ENCODE measurements at places on chromosomes 5 and 9.

- DNase-seq = no peak
Measured at GRCh38 chr5:124289130-124289529, 457.3 kb downstream of the ZNF608 start.

DNA sequence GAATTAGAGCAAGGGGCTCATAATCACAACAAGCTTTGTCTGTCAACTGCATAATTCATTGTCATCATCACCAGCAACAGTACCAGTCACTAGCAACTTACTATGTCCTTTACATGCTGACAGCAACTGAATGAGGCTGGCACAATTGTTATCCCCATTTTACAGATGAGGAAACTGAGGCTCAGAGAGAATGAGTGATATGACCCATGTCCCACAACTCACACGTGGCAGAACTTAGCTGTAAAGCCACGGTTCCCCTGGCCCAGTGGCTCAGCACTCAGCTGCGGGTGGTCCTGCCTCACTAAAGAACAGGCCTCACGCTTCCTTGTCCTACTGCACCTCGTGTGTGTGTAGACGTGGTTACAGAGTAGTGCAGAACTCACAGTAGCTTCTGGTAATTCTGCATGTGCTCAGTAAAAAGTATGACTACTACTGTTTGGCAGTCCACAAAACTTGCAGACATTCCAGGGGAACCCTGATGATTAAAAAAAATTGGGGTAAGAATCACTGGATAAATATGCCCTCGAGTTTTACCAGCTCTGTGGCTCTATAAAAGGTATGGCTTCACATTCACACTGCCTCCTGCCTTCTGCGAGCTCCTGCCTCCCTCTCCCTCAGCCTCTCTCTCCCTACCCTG, 30.2 kb downstream of the AFAP1L1 start:
- no peak for DNase-seq

GRCh38 chr5:38023799-38024198, 184.0 kb upstream of the GDNF start:
- no peak for DNase-seq

- no peak for DNase-seq
Measured at GRCh38 chr9:113614843-113615648, 151.5 kb downstream of the RGS3 start.

- no peak for DNase-seq
Measured at GRCh38 chr5:8714861-8715260, 831.0 kb downstream of the SEMA5A start.

GRCh38 chr5:124060413-124061067, 548.6 kb downstream of the CSNK1G3 start:
- no peak for DNase-seq

DNA sequence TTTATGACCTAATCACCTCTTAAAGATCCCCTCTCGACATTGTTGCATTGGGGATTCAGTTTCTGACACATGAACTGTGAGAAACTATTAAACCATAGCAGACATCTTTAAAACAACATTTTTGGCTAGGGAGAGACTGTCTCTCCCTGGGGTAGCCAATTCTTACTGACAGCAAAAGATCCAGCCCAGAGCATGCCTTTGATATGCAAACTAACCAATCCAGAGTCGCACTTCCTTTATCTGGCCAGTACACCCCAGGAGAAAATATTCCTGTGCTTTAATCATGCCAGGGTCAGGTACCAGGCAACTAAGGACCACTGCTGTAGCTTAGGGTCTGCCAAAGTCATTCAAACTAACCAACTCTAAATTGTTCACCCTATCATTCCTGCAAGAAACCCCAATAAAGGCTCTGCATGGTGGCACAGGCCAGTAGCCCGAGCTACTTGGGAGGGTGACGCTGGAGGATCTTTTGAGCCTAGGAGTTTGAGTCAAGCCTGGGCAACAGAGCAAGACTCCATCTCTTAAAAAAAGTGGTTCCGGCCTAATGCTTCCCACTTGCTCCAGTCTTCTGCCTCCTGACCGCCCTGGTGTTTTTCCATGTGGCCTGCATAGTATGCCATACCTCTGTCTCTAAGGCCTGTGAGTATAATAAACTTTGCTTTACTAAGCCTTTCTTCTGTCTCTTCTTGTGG, 62.3 kb upstream of the DAPK1 start:
- no peak for DNase-seq

DNA sequence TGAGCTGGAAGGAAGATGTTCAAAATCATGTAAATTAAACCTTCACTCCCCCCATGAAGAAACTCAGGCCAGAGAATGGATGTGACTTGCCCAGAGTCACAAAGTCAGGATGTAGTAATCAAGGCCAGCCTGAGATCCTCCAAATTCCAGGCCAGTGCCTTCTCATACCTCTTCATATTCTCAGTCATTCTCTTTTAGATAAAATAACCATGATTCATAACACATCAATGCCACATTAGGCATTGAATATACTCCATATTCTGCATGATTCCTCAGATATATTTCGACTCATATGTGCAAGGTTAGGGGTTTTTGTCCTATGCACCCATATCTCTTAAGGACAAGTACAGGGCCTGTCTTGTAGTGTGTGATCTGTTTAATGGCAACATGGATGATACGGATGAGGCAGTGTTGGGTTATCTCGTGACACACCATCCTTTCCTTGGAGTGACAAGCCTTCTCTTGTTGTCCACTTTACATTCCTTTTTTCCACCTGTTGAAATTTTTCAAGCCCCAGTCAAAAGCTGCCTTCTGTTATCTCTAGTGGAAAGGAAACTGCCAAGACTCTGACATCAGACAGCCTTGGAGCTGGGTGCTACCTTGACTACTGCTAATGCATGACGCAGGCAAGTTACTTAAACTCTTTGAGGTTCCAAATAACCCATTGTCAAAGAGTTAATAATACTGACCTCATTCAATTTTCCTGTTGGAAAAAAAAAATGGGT, 227.5 kb upstream of the NR4A3 start:
- no peak for DNase-seq

GRCh38 chr9:87115785-87116184, 168.5 kb upstream of the GAS1 start:
- no peak for DNase-seq

DNA sequence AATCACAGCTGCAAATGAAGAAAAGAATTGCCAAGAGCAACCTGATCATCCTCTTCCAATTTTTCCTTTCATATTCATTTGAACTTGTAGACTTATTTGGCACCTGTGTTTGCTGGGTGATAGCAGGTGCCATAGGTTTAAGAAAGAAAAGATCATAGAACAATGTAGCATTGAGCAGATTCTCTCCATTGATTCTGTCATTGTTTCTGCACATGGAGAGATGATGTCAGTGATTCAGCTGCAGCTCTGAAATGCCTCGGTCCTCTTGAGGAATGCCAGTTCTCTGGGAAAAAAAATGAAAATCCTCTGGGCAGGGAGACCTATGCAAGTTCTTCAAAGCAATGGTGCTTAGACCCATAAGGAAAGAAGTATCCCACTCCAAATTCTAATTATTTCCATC, 418.1 kb upstream of the KLF4 start:
- DNase-seq = no peak

DNA sequence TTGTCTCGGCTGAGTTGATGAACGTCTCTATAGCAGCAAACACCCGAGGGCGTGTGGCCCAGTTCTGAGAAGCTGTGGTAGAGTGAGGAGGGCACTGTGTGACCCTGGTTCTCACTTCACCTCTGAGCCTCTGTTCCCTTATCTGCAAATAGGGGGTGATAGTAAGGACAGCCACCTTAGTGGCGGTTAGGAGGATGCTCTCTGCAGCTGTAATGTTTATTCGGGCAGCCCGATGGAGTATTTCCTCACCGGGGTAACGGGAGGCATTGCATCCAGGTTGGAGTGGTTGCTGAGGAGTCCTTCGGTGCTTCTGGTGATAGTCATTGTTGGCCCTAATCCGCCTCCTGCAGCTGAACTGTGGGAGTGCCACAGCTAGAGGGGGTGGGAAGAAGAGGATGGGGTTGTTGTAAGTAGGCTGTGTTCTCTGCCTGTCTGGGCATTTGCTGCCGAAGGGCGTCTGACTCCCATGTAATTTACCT, 13.9 kb downstream of the PRRC2B start:
- no peak for DNase-seq

GRCh38 chr5:170439223-170439943, 50.2 kb upstream of the KCNMB1 start:
- DNase-seq = no peak

GRCh38 chr9:69951411-69951810, 92.2 kb upstream of the MAMDC2 start:
- no peak for DNase-seq

- no peak for DNase-seq
Measured at GRCh38 chr9:129166623-129167557, 11.2 kb downstream of the IER5L start.

DNA sequence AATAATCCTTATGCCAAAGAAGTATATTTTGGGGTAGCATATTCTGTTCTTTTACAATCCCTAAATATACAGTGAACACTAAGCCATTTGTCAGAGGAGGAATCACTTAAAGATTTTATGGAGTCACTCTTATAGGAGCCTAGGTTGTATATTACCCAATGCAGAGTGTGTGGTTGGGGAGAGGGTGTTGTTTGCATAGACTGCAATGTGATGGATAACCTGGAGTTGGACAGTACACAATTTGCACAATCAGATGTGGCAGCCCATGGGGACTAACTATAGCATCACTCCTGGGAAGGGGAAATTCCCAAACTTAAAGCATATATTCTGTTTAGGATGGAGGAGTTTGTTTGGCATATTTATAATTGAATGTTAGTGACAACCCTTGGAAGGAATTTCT, 9.6 kb upstream of the NDFIP1 start:
- no peak for DNase-seq

DNA sequence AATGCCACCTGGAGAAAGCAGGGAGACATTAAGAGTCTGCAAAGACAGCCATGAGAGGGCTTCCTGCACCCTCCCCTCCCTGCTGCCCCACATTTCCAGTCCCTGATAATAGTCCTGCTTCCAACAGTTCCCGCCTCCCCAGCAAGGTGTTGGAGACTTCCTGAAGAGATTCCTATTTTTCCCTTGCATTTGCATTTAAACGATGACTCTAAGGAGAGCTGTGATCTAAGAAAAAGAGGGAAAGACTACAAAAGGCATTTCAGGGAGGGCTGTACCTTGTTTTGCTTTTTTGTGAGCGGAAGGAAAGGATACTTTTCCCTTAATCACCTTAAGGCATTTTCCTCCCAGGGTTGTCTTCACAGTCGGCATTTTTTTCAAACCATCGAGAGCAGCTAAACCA, 62.1 kb downstream of the GAS1 start:
- no peak for DNase-seq

GRCh38 chr9:72718503-72718902, 197.1 kb downstream of the TMC1 start:
- no peak for DNase-seq

GRCh38 chr9:111035543-111036428, 2.5 kb downstream of the LPAR1 start:
- DNase-seq = no peak

DNA sequence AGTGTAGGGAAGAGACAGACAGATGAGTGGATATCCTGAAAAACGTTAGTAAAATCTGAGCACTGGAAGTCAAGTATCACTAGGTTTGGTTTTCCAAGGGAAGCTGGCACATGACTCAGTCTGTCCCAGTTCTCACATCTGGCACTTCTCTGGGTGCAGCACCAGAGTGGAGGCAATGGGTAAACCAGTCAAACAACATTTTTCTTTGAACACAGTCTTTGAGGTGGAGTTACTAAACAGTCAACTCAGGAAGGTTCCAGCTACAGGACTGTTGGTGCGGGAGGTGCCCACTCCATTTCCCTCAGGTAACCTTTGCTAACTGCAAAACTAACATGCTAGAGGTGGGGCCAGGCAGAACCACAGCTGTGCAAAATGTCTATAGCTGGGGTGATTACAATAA, 301.4 kb upstream of the RFX3 start:
- no peak for DNase-seq

DNA sequence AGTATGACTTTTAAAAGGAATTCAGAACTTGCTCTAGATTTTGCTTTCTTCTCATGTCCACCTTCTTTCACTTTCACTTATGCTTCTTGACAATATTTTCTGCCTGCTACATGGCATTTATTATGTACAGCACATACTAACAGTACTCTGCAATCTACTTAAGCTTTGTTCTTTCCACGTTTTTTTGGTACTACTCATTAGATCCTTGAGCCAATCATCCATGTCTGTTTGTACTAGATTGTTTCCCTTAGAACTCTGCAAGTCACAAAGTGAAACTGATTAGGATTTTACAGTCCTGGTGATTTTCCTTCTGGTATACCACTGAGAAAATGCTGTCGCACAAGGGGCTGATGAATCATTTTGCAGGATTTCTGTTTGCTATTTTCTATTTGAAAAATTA, 78.3 kb downstream of the PARP8 start:
- DNase-seq = no peak

- no peak for DNase-seq
Measured at GRCh38 chr5:96648593-96648992, 13.6 kb upstream of the CAST start.

All from activated CD8-positive, alpha-beta memory T cell treated with anti-CD3 and anti-CD28 coated beads for 4 hours (primary cell).